ENCODE measurements at places on chromosomes 5 and 9. TPM values are rescaled to one million over a fixed set of nuclear protein-coding genes. Genes with fewer than 3 reads are reported as not detected.

The TAF1L gene
- not detected for polyA plus RNA-seq

The OR13C9 gene
- polyA plus RNA-seq = not detected

The FREM1 gene
- polyA plus RNA-seq = 0.21 TPM

The IFNB1 gene
- polyA plus RNA-seq = not detected

The F2RL1 gene
- 21.8 TPM for polyA plus RNA-seq

The CTNND2 gene
- not detected for polyA plus RNA-seq

The C9 gene
- polyA plus RNA-seq = 0.03 TPM

The ENHO gene
- polyA plus RNA-seq = 0.10 TPM

The SLC6A18 gene
- not detected for polyA plus RNA-seq

The SLC6A3 gene
- not detected for polyA plus RNA-seq

The SH3RF2 gene
- polyA plus RNA-seq = 0.21 TPM

GRCh38 chr9:117720066-117720465, 15.9 kb downstream of the TLR4 start:
- no peak for DNase-seq

DNA sequence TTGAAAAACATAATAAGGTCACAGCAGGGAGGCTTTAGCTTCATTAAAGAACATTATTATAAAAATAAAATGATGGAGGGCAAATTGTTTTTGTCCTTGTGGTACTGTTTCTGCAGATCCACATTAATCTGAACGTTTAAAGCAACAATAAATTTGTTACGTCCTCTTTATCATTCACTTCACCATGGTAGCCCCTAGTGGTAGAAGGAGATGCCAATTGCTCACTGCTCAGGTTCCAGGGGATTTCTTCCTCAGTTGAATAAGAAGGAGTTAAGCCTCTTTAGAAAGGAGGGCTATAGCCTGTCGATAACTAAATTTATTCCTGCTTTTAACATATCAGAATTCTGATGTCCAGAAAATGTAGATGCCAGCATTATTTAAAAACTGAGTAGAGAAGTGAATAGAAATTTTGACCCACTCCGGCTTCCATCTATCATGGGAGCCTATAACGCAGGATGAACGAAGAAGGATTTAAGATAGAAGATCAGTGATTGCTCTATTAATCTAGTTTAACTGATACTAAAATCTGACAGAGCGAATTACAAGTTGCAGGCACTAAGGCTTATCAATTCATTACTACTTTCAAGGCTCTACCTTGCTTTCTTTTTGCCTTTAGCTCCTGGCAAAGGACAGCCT, 692.3 kb downstream of the PTPRD start:
- no peak for DNase-seq

GRCh38 chr9:545480-545879, 296.0 kb upstream of the DMRT1 start:
- no peak for DNase-seq

GRCh38 chr5:64437496-64437895, 68.3 kb upstream of the RGS7BP start:
- no peak for DNase-seq

DNA sequence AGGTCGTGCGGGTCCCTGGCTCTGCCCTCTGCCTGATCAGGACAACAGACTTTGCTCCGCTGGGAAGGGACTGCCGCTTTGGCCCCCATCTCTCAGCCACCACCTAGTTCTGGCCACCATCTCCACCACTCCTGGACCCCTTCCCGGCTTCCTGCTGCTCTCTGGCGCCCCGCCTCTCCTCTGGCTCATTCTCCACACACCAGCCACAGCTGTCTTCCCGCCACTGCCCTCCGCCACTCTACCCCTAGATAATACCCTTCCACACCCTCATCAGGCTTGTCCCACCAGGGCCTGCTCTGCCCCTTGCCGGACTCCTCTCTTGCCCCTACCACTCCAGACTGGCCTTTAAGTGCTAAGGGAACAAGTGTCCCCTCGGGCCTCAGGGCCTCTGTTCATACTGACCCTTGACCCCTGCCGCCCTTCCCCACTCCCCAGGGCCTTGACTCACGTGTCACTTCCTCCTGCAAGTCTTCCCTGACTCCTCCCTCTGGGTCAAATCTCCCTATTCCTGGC, 3.0 kb upstream of the CDX1 start:
- no peak for DNase-seq

DNA sequence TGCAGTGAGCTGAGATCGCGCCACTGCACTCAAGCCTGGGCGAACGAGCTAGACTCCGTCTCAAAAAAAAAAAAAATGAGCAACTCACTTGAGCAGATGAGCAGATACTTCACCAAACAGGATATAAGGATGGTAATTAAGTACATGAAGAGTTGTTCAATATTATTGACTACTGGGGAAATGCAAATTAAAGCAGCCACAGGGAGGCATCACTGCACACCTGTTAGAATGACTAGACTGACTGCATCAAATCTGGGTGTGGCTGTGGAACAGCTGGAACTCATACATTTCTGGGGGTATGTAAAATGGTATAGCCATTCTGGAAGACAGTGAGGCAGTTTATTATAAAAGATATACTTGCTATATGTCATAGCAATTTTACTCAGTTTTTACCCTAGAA, 93.0 kb downstream of the WNK2 start:
- DNase-seq = no peak

GRCh38 chr5:114192108-114192507, 169.8 kb upstream of the KCNN2 start:
- no peak for DNase-seq

DNA sequence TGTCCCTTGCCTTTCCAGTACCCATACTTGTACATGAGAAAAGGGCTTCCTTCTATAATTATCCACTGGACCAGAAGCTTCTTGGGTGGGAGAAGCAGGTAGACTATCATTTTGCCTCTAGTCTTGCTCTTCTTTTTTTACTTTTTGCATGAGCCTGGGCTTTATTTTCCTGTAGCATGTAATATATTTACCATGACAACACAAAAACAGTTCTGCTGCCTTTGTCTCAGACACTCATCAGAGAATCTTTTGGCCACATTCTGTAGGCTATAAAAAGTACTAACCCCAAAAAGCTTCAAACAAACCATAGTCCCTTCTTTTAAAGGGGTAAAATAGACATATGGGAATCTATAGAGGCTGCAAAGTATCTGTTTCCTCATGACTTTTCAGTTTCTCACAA, 339.2 kb upstream of the PIK3R1 start:
- no peak for DNase-seq

- no peak for DNase-seq
Observed at GRCh38 chr9:37424686-37425297, 2.3 kb downstream of the GRHPR start.

DNA sequence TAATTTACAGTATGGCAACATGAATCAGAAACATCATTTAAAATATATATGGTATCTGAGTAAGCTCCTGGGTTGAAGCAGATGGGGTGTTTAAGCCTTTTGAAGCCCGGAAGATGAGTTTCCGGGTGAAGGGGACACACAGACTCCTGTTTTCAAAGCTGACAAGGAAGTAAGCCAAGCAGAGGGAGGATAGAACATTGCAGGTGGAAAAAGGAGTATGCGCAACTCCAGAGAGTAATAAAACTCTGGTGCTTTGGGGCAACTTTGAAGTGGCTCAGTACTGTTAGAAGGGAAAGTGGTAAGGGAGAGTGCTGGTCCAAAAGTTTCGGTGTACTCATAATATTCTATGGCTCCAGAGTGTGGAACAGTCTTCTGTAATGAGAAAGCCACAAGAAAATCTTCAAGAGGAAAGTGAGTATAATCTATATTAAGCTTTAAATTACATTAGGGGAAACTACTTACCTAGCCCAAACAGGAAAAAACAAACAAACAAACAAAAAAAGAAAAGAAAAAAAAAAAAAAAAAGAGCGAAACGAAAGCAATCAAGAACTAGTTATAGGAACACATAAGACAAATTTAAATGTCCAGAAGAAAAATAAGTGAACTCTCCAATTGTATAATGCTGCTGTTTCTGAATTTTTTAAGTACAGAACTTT, 2.3 kb upstream of the ST8SIA4 start:
- DNase-seq = no peak

DNA sequence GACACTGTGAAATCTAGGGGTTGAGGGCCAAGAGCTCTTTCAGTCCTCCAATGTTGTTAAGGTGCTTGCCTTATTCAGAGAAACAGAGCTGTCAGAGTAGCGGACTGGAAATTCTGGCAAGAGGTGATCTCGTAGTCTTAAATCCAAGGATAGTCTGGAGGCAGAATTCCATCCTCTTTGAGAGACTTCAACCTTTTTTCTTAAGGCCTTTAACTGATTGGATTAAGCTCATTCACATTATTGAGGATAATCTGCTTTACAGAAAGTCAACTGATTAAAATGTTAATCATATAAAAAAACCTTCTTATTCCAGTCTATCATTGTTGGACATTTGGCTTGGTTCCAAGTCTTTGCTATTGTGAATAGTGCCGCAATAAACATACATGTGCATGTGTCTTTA, 243.1 kb upstream of the COX7C start:
- no peak for DNase-seq

- peak; percentile 90 for DNase-seq
Observed at GRCh38 chr9:72365525-72366256, 683 bp upstream of the ZFAND5 start.

DNA sequence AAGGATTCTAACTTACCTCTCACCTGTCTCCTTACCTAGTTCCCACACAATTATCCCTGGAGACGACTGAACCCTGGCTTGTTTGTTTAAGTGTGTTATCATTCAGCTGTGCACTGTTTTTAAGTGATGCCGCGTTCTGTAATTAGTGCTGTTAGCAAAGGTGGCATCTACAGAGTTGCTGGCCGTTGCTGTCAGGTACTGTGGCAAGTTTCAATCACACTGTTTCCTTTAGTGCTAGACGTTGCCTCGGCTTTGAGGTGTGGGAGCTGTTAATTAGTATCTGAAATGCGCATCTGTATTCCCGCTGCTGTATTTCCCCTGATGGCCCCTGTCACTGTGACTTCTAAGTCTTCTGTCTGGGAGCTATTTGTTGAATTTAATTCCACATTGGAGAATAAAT, 193.8 kb upstream of the GAS1 start:
- DNase-seq = no peak

DNA sequence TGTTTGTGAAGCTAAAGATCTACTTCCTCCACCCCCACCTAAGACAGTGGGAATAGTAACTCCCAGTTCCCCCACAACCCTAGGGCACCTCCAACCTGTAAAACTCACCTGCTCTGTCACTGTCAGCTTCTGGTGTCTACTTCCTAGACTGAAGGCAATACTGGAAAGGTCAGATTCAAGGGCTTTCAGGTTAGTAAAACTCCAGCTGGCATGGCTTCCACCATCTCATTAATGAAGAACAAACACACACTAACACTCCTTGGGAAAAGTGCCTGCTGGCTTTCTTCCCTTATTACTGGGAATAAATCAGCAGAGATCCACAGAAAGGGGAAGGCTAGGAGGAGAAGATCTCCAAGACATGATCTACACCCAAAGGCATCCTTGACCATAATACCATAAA, 109.9 kb downstream of the TMEM174 start:
- DNase-seq = no peak

All from endothelial cell of umbilical vein (primary cell).